Stimulated activated CD8-positive, alpha-beta memory T cell treated with anti-CD3 and anti-CD28 coated beads, Interleukin-12 subunit alpha, Interleukin-12 subunit beta, amount 100 ng/mL, for 4 hours (primary cell): ENCODE measurements at places on chromosomes 2 and 18.

- no peak for DNase-seq
Observed at GRCh38 chr2:205865905-205866441, 183.7 kb downstream of the NRP2 start.

DNA sequence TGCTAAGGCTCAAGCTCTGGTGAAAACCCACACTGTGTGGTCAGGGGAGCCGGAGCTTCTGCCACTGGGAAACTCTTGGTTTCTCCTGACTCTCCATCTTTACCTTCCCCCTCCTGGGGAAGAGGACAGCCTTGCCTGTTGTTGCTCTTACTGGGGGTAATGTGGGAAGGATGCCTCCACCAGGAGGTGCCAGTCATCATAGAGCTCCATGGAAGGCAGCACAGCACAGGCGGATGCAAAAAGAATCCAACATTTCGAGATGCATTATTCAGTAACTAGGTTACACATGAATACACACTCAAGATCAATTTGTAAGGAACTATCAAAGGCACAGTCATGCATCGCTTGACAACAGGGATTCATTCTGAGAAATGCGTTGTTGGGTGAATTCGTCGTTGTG lies 322.6 kb downstream of the AFF3 start:
- DNase-seq, result no peak

- DNase-seq, result no peak
Observed at GRCh38 chr2:172084395-172084644, 987 bp upstream of the DLX1 start.

- DNase-seq, result no peak
Observed at GRCh38 chr2:228056293-228057097, 125.0 kb downstream of the SPHKAP start.

DNA sequence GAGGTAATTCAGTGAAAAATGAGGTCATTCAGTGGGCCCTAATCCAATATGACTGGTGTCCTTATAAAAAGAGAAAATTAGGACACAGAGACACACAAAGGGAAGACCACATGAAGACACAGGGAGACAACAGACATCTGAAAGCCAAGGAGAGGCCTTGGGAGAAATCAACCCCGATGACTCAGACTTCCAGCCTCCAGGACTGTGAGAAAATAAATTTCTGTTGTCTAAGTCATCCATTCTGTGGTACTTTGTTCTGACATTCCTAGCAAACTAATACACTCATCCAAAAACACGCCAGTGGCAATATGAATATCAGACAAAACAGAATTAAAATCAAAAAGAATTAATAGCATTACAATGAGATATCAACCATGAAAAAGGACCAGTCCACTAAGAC lies 303.7 kb downstream of the SS18 start:
- DNase-seq, result no peak

DNA sequence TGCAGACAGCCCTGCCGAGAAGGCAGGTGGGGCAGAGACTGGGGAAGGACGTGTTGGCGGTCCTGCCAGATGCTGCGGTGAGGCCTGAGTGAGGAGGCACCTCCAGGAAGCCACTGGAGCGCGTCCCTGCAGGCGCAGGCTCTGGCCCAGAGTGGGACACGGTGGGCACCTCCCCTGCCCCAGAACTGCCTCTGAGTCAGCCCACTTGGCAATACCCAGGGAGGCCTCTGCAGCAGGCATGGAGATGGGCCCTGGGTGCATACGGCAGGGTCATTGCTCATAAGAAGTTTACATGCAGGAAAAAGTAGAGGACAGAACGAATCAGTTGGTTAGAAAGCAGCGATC lies 195.9 kb downstream of the TFCP2L1 start:
- DNase-seq, result no peak

- no peak for DNase-seq
Observed at GRCh38 chr2:135947483-135947882, 37.9 kb downstream of the DARS1 start.

GRCh38 chr2:182715121-182715891 lies 751 bp upstream of the DNAJC10 start:
- no peak for DNase-seq

DNA sequence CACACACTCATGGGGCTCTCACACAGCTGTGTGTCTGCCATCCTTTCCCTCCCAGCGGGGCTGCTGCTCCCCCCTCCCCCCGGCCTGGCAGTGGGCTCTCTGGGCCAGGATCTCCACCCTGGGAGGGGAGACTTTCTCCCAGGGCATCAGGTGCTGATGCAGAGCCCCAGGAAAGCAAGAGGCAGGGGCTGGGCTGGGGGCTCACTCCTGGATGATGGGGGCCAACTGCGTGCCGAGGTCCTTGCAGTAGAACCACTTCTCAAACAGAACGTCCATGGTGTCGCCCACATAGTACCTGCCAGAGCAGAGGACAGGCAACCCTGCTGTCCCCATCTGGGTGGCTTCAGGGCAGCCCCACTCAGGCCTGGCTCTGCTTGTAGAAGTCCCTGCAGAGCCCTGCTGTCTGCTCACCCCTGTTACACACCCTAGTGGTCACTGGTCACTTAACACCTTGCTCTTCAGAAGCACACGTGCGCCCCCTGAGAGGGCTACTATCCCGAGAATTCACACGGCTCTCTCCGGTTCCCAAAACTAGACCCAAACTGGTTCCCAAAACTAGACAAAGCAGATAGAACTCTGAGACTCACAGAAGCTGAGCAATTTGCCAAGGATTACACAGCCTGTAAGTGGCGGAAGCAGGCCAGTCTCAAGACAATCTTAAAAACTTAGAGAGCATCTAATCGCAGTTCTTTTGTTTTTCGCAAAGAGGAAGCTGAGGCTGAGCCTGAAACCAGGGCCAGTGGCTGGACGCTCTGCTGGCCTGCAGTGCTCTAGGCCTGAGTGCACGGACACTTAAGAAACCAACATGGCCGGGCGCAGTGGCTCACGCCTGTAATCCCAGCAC lies 6.6 kb upstream of the OXER1 start:
- DNase-seq, result no peak

DNA sequence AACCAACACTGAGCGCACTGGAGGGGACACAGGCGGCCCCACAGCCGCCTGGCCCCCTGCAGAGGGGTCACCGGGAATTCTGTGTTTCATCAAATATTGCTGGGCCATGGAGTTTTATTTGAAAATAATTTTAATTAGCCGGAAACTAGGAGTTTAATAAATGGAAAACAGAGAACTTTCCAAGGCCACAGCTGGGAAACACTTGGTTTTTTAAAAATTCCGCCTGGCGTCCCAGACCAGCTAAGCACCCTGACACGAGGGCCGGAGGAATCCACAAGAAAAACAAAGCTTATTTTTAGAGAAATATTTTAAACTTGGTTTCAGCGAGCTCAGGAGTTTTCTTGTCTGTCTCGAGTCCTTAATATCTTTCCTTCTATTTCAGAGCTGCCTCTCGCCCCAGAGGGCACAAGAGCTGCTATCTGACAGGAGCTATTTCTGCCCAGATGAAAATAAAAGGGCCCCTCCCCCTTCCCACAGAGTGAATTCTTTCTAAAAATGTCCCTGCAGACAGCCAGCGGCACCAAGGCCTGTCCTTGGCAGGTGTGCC lies 8.2 kb downstream of the ZFP36L2 start:
- DNase-seq, result no peak

- no peak for DNase-seq
Observed at GRCh38 chr2:102520009-102520408, 47.0 kb downstream of the SLC9A4 start.

- DNase-seq, result no peak
Observed at GRCh38 chr2:237819231-237819630, 20.7 kb downstream of the RBM44 start.

DNA sequence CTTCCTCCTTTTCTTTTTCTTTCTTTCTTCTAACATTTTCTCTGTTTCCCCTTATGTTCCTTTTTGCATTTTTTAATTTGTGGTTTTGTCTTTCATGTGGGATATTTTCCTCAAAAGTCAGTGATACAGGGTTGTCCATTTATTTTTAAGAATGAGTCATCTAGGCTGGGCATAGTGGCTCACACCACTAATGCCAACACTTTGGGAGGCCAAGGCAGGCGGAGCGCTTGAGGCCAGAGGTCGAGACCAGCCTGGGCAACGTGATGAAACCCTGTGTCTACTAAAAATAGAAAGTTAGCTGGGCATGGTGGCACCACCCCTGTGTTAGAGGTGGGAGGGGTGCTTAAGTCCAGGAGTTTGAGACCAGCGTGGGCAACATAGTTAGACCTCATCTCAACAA lies 35.8 kb downstream of the KATNAL2 start:
- DNase-seq, result no peak

GRCh38 chr2:16069663-16069932 lies 129.2 kb downstream of the MYCN start:
- DNase-seq, result no peak

DNA sequence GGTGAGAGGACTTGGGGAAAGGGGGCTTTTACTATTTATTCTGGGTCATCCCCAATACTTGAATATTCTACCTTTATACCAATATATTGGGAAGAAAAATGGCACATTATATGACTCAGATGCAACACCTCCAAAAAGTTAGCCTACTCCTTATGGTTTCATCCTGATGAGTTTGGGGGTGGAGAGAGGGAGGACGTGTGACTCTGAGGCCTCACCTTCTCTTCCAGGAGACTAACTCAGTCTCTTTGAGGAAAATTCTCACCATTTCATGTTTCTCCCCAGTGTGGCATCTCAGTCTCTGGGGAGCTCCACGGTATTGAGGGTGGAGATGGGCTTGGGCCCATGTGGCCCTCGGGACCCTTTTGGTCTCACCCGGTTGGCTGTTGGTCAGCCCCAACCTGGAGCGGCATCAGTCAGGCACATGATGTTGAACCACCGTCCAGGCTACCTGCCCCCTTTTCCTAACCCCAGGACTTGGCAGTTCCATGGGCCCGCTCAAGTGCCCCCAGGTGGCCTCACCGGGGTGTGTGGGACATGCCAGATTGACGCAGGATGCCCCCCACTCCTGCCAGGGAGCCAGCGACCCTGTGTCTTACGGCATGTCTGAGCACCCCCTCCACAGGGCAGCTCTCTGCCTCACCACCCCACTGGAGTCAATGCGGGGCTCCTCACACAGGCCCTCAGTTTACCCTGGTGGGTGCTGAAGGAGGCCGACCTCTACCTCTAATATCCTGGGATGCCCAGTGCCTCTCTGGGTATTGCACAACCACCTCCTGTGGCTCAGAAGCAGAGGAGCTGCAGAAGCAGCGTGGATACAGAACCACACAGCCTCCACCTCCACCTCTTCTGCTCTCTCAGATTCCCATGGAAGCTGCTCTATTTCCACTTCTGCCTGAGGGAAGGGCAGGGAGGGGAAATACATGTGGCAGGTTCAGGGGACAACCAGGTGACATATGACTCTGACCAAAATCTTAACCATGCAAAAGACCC lies 297.4 kb downstream of the EIPR1 start:
- DNase-seq, result no peak

- DNase-seq, result no peak
Observed at GRCh38 chr2:110770959-110771431, 38.6 kb downstream of the ACOXL start.

DNA sequence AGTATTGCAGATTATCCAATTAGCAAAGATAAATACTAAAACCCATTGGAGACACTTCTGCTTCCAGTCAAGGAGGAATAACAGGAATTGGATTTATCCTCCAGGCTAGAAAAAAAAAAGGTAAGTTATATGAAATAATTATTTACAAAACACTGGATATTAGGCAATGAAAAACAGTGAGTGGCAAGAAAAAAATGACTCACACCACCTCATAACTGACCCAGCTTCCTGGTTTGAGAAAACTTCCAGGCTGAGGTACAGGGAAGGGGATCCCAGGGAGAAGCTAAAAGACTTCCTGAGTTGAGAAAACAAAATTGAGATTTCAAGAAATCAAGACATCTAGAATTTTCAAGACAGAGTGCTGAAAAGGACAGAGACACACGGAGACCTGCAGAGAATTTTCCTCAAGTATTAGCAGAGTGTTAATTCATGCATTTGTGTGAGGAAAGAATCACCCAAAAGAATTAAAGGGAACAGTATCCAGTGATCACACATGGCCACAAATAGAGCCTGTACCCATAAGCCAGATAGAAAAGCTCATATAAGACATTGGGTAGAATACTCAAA lies 17.4 kb downstream of the SRD5A2 start:
- DNase-seq, result no peak

GRCh38 chr2:17166506-17166905 lies 351.7 kb downstream of the RAD51AP2 start:
- DNase-seq, result no peak

GRCh38 chr2:145273840-145274239 lies 753.9 kb upstream of the ZEB2 start:
- no peak for DNase-seq

- DNase-seq, result no peak
Observed at GRCh38 chr2:151363709-151364108, 6.3 kb downstream of the TNFAIP6 start.

GRCh38 chr18:46324087-46324955 lies 220.1 kb downstream of the HAUS1 start:
- DNase-seq, result no peak
